ENCODE measurements at places on chromosomes 1 and 21.

DNA sequence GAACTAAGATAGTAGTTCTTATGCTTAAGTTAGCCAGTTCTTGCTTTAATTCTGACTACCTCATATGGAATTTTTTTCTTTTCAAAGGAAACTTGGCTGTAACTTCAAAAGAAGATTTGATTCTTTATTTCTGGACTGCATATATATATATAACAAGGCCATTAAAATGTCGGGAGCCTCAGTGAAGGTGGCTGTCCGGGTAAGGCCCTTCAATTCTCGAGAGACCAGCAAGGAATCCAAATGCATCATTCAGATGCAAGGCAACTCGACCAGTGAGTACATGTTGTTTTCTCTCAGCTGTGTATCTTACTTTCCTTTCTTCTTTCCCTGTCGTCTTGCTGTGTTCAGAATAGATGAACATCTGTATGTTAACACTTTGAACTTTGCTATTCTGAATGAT, 21.8 kb downstream of the KIF1B start:
- no peak for DNase-seq

DNA sequence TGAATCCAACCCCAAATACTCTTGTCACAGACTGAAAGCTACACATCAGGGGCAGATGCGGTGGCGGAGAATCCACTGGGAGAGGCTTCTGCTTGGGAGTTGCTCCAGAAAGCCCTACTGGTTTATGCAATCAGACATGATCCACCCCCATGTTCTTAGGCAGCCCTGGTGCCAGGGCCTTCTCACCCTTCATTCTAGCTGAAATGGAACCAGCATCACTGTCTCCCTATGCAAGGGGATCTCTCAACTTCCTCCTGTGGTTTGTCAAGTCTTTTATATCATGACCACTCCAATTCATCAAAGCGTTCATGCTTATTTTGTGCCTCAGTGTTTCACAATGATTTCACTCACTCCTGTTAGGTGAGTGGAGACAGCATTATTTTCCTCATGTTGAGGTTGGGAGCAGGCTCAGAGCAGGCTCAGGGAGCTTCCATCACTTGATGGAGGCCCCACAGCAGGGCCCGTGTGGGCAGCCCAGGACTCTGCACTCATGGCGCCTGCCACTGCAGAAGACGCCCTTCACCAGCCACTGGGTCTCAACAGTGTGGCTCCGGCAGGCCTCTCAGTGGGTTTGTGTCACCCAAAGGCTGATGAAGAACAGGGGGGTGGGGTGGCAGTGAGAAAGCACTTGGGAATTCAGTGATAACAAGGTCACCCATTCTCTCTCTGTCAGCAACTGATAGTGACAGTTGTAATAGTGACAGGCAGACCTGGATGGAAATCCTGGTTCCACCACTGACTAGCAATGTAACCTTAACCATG, 67.1 kb downstream of the CD58 start:
- no peak for DNase-seq

- DNase-seq = no peak
These were observed 44.0 kb upstream of the PKN2 start for GRCh38 chr1:88640060-88640459.

GRCh38 chr1:204266504-204267034, 52.8 kb upstream of the GOLT1A start:
- no peak for DNase-seq

DNA sequence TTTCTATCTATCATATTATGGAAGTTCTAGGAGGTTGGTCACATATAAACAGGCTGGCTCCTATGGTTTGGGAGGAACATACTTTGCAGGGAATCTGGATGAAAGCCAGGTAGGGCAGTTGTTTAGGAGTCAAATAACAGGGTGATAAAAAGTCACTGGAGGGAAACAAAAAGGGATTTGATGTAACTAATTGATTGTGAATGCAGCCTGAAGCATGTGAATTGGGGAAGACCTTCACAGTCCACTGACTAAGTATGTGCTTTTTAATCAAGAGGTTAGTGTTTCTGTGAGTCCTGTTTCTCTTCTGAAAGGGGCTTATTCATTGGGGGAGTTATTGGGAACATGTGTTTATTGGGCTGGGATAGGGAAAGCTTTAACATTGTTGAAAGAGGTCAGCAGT, 41.3 kb downstream of the HMCN1 start:
- DNase-seq = no peak

DNA sequence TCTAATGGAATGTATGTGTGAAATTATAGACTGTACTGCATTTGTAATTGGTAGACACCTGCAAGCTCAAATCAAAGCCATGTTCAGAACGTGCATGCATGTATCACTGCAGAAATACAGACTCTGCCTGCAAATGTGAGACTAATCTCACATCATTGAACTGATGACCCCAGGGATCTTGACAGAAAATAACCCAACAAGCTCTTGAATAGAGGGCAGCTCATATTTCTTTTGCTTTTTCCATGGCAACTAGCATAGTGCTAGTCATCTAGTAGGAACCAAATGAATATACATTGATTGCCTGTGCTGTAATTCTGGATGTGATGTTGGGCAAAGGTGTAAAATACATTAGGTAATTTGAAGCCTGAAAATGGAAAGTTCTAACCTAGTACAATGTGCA, 62.4 kb downstream of the PTPRC start:
- DNase-seq = no peak

DNA sequence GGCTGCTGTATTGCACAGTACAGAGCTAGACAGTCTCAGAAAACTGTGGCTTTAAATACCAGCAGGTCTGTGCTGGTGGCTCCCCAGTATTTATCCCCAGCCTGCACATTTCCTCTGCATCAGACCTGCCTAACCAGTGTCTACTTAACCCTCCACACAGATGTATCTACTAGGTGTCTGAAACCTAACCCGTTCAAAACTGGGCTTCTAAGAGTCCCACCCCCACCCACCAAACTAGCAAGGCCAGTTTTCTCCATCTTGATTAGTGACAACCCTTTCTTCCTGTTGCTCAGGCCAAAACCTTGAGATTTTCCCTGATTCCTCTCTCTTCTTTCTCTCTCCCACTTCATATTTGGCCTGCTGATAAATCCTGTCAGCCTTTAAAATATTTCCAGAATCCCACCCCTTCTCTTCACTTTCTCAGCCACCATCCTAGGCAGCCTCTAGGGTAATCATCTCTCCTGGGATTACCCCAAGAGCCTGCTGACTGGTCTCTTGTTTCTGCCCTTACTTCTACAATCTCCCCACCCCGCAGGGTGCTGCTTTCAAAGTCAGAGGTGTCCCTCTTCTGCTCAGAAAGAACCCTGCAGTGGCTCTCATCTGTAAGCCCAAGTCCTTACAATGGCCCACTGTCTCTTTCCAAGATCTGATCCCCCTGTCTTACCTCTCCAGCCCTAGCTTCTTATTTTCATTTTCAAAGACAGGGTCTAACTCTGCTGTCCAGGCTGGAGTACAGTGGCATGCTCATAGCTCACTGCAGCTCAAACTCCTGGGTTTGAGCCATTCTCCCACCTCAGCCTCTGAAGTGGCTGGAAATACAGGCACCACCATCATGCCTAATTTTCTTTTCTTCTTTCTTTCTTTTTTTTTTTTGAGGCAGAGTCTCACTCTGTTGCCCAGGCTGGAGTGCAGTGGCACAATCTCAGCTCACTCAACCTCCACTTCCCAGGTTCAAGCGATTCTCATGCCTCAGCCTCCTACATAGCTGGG, 45.2 kb downstream of the H3-3A start:
- DNase-seq = peak; percentile 59

DNA sequence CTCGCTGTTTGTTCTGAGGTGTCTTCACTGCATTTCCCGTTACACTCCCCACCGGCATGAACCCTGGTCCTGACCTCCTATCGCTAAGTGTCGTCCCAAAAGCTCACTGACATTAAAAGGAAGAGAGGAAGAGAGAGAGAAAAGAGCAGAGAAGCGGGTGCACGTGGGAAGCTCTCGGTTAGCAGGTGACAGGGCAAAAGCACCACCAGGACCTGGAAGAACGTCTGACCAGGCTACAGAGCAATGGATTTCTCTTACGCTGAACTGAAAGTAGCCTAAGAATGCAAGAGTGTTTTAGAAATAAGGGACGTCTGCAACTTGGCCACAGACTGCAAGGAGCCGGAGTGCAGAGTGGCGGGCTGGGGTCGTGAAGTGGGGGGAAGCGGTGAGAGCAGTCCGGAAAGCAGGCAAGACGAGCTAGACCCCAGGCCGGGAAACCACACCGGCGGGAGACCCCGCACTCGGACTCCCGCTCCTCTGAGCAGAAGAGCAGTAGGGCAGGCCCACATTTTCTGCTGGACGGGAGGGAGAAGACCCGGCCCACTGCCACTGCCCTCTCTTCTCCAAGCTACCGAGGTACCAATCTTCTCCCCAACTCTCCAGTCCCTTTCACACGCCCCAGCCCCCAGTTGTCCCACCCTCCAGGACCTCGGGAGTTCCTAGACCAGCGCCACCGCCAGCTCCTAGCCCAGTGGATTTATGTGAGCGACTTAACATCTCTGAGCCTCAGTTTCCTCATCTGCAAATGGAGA, 8.3 kb upstream of the MPZL1 start:
- no peak for DNase-seq

- DNase-seq = no peak
These were observed 474.4 kb downstream of the SETD4 start for GRCh38 chr21:35585878-35586277.

DNA sequence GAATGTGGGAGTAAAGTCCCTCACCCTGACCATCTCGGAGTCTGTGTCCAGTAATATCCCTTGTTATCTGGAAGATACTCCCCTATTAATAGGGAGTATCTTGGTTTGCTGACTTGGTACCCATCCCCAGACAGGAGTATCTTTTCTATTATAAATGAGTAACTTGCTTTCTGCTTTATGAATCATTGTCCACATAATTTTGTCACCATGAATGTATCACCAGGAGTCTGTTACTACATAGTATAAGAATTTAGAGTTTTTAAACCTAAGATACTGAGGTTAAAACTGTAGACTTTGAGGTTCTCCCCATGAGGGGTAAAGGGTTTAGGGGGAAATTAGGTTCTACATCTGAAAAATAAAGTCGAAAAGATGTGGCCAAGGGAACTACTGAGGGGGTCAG, 175.6 kb downstream of the FCRL5 start:
- no peak for DNase-seq

DNA sequence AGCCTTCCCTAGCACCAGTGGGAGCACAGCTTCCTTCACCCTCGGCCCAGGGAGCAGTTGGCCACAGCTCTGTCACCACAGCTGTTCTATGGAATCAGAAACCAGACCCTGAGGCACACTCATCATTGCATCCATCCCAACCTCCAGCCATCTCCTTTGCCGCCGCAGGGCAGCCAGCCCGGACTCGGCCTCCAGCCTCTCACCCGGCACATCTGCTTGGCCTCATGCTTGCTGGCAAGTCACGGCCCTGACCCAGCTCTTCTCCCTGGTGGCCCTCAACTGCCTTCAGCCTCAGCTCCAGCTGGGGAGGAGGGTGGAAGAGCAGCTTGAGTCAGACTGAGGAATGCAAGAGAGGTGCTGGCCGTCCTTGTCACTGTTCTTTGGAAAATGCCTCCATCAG, 59.8 kb downstream of the TOR1AIP2 start:
- no peak for DNase-seq

- DNase-seq = no peak
These were observed 148.6 kb downstream of the ST6GALNAC5 start for GRCh38 chr1:77015748-77016341.

- DNase-seq = no peak
These were observed 19.1 kb downstream of the CLCN6 start for GRCh38 chr1:11825131-11825530.

GRCh38 chr1:176800978-176801513, 338.1 kb downstream of the PAPPA2 start:
- DNase-seq = no peak

GRCh38 chr1:110250008-110250407, 39.9 kb downstream of the KCNC4 start:
- no peak for DNase-seq

DNA sequence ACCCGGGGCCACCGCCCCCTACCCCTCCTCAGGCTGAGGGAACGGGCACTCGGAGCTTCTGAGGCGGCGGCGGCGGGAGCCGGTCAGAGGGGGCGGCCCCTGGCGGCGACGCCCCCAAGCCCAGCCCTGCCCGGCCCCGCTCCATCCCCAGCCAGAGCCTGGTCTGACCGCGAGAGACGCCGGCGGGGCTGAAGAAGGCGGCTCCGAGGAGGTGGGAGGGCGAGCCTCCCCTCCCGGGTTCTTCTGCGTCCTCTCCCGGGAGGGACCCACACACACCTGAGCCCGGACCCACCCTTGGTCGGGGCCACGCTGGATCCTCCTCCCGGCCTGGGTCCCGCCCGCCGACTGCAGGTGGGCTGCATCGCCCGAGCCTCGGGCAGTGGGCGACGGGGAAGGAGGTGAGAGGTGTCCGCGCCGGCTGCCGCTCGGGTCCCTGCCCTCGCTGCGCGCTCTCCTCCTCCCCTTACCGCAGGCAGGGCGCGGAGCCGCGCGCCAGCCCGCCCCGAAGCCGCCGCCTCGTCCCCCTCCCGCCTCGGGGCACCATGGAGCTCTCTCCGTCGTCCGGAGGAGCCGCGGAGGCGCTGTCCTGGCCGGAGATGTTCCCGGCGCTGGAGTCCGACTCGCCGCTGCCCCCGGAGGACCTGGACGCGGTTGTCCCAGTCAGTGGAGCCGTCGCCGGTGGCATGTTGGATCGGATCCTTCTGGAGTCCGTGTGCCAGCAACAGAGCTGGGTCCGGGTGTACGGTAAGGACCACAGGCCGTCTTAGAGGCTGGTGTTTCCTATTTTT, at the start of gene RASAL2:
RASAL2 (plus strand) TSS at position 154 of the 788 bp plus-strand sequence; CDS start at position 543, 389 bp downstream.
- peak; percentile 73 for DNase-seq

GRCh38 chr1:52569449-52570210, 16.7 kb upstream of the TUT4 start:
- no peak for DNase-seq

DNA sequence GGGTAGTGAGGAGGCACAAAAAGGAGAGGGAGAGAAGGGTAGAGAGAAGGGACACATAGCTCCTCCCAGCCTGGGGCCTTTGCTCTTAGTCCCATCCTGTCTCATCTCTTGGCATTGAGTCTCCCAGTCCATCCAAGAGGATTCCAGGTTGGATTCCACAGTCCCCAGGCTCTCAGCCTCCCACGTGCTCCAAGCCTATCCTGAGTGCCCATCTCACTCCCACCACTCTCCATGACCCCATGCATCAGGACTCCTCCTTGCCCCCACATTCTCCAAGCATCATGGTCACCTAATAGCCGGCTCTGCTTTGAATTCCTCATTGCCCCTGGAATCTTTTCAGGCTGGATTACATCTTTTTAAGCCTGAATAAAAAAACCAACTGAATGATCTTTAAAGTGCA, 87.9 kb downstream of the DSCAM start:
- no peak for DNase-seq

GRCh38 chr1:231653632-231654031, 27.0 kb downstream of the DISC1 start:
- DNase-seq = no peak

GRCh38 chr1:5386371-5386770, 605.9 kb downstream of the NPHP4 start:
- DNase-seq = no peak

DNA sequence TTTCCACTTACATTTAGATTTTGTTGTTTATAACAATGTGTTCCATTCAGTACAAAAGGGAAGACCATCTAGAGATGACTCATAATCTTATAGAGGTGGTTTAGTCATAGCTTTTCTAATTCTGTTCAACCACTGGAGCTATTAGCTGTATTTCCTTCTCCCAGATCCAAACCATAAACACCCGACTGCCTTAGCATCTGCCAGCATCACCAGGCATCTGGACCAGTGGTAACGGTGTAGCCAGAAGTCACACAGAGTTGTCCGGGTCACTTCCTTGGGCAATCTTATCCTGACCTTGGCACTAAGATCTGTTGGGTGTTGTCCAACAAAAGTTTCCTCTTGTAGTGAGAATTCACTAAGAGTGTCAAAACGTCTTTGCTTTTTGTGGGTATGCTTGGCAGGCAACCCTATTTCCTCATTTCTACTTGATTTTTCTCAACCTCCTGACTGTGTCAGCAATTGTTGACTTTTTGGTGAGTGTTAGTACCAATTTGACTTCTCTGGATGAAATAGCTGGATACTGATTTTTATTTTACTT, 372.1 kb upstream of the B3GALT2 start:
- DNase-seq = no peak

All from GM13976 (cell line).